ENCODE measurements at places on chromosomes 12 and 14.

- no peak for DNase-seq
Observed at GRCh38 chr12:108309674-108310312, 29.3 kb downstream of the CMKLR1 start.

DNA sequence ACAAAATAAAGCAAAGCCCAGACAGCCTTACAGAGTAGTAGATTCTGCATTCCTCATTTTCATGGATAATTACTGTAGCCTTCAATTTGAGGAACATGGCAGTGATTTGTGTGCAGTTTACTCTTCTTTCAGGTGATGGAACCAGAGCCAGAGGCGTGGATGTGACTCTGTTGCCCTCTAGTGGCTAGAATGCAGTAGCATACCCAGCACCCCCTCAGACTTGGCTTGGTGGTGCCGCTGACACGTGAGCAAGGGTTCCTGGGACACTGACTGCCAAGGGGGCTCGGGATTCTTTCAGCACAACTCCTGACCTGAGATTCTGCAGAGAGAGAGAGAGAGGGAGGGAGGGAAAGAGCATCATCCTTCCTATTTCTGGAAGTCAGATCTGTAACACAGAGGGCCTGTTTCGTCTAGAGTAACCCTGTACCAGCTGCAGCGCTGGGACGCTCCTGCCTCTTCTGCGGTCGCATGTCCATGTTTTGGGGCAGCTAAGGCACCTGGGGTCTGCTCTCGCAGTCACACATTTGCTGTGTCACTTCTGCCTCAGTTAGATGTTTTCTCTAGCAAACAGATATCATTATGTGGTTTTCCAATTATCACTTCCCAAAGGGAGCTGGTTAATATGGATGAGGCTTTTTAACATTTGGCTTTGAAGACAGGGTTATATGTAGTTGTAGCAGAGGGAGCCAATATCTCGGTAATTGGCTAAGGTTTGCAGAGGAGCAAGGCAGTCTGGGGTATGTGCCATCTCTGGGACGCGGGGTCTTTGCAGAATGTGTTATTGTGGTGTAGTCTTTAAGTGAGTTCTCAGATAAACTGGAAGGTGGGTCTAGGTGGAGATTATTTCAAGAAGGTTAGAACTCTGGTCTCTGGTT lies 428.1 kb downstream of the NRXN3 start:
- DNase-seq = no peak

DNA sequence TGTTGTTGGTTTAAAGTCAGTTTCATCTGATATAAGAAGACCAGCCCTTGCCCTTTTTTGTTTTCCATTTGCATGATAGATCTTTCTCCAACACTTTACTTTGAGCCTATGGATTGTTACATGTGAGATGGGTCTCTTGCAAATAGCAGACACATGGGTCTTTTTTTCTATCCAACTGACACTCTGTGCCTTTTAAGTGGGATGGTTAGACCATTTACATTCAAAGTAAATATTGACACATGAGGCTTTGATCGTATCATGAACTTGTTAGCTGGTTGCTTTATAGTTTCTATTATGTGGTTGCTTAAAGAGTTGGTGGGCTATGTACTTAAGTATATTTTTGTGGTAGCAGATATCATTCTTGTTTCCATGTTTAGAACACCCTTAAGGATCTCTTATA lies 213.4 kb upstream of the G2E3 start:
- DNase-seq = no peak

GRCh38 chr12:65025136-65025535 lies 96.0 kb downstream of the WIF1 start:
- no peak for DNase-seq

GRCh38 chr12:2494486-2495192 lies 300.1 kb upstream of the FKBP4 start:
- no peak for DNase-seq

All from esophagus squamous epithelium (tissue), 5 donors.